ENCODE measurements at places on chromosomes 7 and 10. TPM values are rescaled to one million over a fixed set of nuclear protein-coding genes. Genes with fewer than 3 reads are reported as not detected.

- no peaks in the 10 kb centered on the region for H3K27me3 ChIP-seq
- DNase-seq = no peak
- no peak overlapping the region for H3K27ac ChIP-seq
- H3K4me3 ChIP-seq = no peak overlapping the region
- H3K4me1 ChIP-seq = no peaks in the 10 kb centered on the region
Measured at GRCh38 chr7:67604461-67605386, 608.1 kb downstream of the TYW1 start.

DNA sequence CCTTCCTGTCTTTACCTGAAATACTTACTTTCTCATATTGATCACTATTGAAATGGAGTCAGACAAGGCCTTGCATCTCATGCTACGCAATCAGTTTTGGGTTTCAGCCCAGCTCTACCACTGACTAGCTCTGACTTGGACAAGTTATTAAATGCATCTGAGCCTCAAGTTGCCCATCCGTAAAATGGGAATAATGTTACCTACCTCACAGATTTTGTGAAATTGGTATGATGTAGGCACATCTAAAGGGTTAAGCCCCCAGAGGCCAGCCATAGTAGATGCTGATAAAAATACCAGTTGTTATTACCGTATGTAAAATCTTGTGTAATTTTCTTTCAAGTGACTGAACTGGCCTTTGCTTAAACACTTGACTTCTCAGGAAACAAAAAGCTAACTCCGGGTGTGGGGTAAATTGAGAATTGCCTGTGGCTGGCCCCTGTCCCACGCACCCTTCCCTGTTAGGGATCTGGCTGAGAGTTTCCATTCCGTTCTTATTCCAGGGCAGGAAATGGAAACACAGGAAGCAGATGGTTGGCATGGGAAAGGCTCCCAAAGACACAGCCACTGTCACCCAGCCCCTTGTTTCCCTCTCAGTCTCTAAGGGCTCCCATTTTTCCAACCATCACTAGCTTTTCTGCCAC, 7.5 kb downstream of the DUSP5 start:
- no peak for DNase-seq
- no peak overlapping the region for H3K4me3 ChIP-seq
- H3K27me3 ChIP-seq = no peaks in the 10 kb centered on the region
- peaks cover 30% of the 10 kb centered on the region for H3K36me3 ChIP-seq
- peak overlapping the region; percentile 96 for H3K27ac ChIP-seq
- H3K4me1 ChIP-seq = peaks cover 16% of the 10 kb centered on the region

- no peaks in the 10 kb centered on the region for H3K4me1 ChIP-seq
- H3K27ac ChIP-seq = no peak overlapping the region
- H3K27me3 ChIP-seq = no peaks in the 10 kb centered on the region
- no peaks in the 10 kb centered on the region for H3K36me3 ChIP-seq
- H3K4me3 ChIP-seq = no peak overlapping the region
- no peak for DNase-seq
Measured at GRCh38 chr7:12322284-12322902, 81.3 kb downstream of the VWDE start.

- no peak for DNase-seq
- no peaks in the 10 kb centered on the region for H3K36me3 ChIP-seq
- H3K4me3 ChIP-seq = no peak overlapping the region
- H3K27ac ChIP-seq = no peak overlapping the region
Measured at GRCh38 chr7:26090927-26091519, 61.0 kb upstream of the NFE2L3 start.

GRCh38 chr7:10022957-10023356, 950.7 kb upstream of the PHF14 start:
- no peak overlapping the region for H3K27ac ChIP-seq
- H3K36me3 ChIP-seq = no peaks in the 10 kb centered on the region
- no peak for DNase-seq
- no peaks in the 10 kb centered on the region for H3K27me3 ChIP-seq
- H3K4me3 ChIP-seq = no peak overlapping the region

Gene LIPJ
- total RNA-seq = 0.21 TPM

GRCh38 chr10:114027951-114028350, 15.7 kb upstream of the ADRB1 start:
- no peaks in the 10 kb centered on the region for H3K27me3 ChIP-seq
- no peaks in the 10 kb centered on the region for H3K36me3 ChIP-seq
- no peak for DNase-seq
- peaks cover 15% of the 10 kb centered on the region for H3K4me1 ChIP-seq

- H3K27me3 ChIP-seq = no peaks in the 10 kb centered on the region
- no peak overlapping the region for H3K27ac ChIP-seq
- no peaks in the 10 kb centered on the region for H3K4me1 ChIP-seq
- no peak for DNase-seq
Measured at GRCh38 chr7:10579561-10579960, 394.1 kb upstream of the PHF14 start.
